ENCODE measurements at places on chromosomes 11 and 22.

- no peak for DNase-seq
Measured at GRCh38 chr11:117663821-117664220, 133.2 kb downstream of the DSCAML1 start.

DNA sequence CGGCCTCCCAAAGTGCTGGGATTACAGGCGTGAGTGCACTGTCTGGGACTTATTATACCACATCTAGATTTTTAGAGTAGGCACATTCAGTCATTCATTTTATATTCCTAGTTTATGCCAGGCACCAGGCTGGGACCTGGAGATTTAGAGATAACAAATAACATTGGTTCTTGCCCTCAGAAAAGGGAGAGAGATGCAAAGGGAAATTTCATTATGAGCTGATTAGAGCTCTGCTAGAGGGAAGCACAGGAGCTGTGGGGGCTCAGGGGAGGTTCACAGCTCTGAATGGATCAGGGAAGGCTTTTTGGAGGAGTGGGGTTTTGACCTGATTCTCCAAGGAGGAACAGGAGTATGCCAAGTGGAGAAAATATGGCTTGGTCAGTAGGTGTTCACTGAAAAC, 32.3 kb downstream of the MEI1 start:
- DNase-seq = no peak

DNA sequence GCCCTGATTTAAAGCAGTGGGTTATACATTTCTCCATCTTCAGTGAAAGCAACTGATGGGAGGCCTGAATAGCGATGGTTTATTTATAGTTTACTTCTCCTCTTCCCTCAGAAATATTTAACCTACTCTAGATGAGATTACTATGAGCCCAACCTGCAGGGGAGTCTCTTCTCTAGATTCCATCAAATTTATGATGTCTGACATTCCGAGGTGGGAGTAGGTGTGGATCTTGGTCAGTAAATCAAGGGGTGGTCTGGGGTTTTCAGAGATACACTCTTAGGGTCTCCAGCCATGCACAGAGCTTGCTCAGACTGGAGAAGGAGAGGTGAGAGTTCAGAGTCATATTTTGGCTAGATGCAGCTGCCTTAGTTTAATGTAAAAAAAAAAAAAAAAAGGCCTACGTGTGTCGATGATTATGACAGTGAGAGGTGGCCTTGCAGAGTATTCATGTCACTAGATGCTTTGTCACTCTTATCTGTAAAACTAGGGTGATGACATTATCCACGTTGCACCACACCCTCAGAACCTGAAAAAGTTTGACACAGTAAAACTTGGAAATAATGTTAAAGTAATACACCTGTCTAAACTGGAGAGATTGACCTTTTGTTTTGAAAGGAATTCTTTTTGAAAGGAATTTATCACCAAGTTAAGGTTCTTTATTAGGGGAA, 81.2 kb downstream of the EXT2 start:
- DNase-seq = no peak

DNA sequence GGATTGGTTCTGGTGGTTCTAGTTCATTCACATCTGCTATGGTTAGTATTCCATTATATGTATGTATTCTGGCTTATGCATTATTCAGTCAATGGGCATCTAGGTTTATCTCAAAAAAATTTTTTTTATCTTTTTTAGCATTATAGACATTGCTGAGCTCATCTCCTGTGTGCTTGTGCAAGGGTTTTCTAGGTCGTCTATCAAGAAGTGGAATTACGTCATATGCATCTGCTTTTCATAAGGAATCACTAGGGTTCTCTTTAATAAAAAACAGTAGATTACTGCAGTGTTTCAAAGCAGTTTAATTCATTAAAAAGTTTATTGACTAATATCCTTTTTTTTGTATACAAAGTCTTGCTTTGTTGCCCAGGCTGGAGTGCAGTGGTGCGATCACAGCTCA, 21.3 kb downstream of the TBC1D22A start:
- DNase-seq = peak; percentile 41

- DNase-seq = no peak
Measured at GRCh38 chr11:60303661-60304060, 23.2 kb downstream of the MS4A4A start.

DNA sequence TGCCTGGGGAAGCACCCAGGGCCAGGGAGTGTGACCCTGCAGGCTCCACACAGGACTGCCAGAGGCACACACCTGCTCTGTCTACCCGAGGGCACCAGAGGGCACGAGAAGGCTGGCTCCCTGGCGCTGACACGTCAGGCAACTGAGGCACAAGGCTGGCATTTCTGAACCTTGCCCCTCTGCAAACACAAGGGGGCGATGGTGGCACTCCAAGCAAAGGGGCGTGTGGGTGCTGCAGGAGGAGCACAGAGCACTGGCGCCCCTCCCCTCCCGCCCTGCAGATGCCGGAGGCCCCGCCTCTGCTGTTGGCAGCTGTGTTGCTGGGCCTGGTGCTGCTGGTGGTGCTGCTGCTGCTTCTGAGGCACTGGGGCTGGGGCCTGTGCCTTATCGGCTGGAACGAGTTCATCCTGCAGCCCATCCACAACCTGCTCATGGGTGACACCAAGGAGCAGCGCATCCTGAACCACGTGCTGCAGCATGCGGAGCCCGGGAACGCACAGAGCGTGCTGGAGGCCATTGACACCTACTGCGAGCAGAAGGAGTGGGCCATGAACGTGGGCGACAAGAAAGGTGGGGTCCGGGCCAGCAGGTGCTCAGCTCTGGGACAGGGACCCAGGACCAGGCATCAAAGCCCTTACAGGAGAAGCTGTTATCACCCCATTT, 20.8 kb upstream of the TXNRD2 start:
- peak; percentile 77 for DNase-seq

DNA sequence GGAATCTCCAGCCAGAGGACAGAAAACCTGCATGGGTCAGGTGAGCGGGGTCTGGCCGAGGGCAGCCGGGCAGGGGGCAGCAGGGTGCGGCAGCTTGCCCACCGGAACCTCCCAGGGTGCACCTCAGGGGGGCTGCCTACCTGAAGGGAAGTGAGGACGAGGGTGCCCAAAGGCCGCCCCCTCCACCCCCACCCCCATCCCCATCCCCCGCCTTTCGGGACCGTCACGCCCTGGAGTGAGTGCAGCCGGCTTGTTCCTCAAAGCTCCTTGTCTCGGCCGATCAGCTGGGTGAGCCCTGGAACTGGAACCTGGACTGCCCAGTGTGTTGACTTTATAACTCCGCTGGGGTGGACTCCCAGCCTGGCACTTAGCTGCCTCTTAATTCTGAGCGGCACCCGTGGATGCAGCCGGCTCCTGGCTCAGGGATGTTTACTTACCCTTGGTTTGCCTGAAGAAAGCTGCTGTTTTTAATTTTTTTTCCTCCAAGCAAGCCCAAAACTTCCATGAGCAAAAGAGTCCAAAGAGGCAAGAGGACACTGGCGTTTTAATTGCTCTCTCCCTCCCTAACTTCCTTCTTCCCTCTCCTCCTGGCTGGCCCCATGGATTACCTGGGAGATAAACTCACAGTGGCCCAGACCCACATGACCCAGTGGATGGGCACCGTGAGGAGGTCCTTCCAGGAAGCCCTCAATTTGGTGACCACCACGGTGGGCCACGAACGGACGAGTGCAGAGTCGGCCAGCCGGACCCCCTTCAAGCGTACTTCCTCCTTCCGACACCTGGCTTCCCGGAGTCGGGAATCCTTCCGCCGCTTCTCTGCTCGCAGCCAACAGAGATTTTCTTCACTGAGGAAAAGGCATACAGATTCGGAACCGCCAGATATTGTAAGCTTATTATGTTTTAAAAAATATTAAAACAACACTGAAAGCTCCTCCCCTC, 87.8 kb upstream of the CRYBB3 start:
- peak; percentile 33 for DNase-seq

DNA sequence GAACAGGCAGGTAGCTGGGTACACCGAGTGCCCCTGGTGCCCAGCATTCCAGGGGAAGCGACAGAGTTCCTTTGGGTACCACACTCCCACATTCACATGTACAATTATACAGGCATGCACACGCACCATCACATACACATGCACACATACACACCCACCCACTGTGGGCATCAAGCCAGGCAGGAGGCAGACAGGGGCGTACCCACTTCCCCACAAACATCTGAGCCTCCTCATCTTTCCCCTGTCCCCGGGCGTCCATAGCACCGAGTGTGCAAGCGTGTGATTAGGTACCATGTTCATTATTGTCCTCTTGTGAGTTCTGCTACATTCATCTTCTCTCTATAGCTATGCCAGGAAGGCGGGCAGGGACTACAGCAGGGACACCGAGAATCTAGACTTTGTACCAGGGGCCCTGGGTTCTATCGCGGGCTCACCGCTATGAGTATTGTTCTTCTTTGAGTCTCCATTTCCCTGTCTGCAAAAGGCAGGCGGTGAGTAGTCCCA, 2.1 kb upstream of the CARD10 start:
- DNase-seq = no peak

GRCh38 chr11:115290479-115290878, 213.7 kb downstream of the CADM1 start:
- no peak for DNase-seq

GRCh38 chr11:34707462-34707840, 86.6 kb downstream of the EHF start:
- peak; percentile 32 for DNase-seq

DNA sequence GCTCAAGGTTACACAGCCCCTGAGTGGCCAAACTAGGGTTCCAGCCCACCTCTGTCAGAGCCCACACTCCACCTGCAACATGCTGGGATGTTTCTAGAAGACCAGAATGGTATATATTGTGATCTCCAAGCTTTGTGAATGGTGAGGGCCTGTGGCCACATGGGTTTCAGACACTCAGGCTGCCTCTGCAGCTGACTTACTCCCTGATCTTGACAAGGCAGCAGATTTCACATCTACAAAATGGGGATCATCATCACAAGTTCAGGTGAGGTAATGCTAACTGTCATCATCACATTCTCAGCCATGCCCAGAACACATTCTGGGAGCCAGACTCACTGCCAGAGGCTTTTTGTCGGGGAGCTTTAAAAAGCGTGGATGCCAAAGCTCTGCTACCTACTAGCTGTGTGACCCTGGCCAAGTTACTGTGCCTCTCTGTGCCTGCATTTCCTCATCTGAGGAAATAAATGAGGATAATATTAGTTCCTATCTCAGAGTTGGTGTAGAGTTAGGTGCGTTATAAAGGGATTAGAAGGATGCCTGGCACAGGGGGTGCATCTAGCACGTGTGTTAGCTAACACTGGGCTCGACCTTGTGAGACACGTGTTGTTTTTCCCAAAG, 24.9 kb upstream of the WNT11 start:
- no peak for DNase-seq

- DNase-seq = peak; percentile 5
Measured at GRCh38 chr11:32435511-32435941, at the start of gene WT1. WT1 (minus strand) TSS chr11:32435539.

DNA sequence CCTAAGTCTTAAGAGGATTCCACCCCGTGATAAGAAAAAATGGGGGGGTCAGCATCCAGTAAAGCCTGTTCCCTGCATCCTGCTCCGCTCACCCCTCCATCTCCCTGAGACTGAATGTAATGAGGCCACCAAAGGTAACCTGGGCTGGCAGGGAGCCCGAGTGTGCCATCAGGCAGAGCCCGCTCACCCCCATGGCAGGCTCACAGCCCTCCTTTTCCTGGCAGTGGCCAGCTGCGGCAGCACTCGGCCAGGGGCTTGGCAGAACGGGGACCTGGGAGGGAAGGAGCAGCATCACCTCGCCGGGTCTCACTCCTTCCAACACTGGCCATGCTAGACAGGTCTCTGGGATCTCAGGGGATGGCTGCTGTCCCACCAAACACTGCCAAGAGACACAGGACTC, 64.4 kb downstream of the PRDM11 start:
- DNase-seq = no peak

- DNase-seq = no peak
Measured at GRCh38 chr11:35157814-35158700, 19.1 kb downstream of the CD44 start.

DNA sequence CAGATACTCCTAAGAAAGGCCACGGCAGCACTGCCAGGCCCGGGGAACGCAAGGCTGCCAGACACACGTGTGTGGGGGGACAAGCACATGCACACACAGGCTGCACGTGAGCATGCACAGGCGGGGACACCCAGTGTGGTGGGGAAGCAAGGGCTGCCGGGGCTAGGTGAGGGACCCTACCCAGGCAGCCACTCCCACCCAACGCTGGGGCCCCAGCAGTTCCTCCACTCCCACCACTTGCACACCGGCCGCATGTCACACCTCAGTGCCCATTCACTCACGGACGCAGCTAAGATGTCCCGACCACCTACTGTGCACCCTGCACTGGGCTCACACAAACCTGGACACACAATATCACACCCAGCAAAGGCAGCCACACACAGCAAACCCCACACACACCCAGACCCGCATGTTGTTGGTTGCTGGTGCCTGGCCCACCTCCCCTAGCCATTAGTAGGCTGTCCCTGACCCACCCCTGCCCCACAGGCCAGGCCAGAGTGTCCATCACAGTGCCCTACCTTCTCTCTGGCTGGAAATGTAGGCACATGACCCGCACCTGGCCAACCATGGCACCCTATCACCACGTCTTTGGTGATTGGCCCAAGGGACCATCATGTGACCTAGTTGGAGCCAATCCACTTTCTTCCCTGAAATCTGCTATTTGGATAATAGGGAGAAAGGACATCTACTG, 8.8 kb downstream of the SSTR3 start:
- no peak for DNase-seq

- DNase-seq = peak; percentile 96
Measured at GRCh38 chr22:50250555-50251476, at the start of gene HDAC10. HDAC10 (minus strand) TSS chr22:50251265; CDS start chr22:50251032, 233 bp downstream.

DNA sequence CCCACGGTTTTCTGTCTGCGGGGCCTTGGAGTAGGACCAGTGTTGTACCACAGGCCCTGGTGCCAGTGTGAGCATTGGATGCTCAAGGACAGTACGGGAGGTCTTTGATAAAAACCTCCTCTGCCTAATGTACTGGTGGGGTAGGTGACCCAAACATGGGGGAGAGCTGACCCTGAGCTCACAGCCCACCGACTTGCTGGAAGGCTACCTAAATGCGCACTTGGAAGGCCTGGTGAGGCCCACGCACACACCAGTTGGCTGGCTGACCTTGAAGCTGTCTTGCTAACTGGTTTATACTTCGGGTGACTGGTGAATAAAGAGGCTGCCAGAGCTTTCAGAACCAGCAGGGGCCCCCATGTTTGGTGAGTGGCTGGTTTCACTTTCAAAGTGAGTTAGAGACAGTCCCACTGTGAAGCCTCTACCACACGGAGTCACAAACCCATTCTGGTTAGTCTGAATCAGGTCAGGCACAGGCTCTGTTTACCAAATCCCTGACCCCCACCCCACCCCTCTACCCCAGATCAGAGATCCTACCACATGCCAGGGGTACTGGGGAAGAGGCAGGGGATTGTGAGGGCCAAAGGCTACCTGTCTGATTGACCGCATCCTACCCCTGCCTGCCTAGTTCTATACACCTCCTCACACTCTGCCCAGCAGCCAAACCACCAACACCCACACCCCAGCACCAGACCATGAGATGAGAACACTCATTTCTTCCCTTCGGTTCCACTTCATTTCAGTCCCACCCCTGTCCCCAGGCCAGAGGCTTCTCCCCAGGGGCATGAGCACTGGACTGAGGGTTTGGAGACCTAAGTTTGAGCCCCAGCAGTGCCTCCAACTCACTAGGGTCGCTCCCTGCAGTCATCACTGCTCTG, 12.7 kb upstream of the IL2RB start:
- DNase-seq = no peak

Measured in suppressor macrophage (primary cell).